RPMI7951 (cell line): ENCODE measurements at places on chromosomes 1 and 21. TPM values are rescaled to one million over a fixed set of nuclear protein-coding genes. Genes with fewer than 3 reads are reported as not detected.
A peak's percentile ranks its signal among the peaks of the same experiment; 100 is the strongest.

- no peak for DNase-seq
Observed at GRCh38 chr1:30291526-30291925, 431.9 kb downstream of the MATN1 start.

A3GALT2 gene
- not detected in 2 replicates for total RNA-seq

DNA sequence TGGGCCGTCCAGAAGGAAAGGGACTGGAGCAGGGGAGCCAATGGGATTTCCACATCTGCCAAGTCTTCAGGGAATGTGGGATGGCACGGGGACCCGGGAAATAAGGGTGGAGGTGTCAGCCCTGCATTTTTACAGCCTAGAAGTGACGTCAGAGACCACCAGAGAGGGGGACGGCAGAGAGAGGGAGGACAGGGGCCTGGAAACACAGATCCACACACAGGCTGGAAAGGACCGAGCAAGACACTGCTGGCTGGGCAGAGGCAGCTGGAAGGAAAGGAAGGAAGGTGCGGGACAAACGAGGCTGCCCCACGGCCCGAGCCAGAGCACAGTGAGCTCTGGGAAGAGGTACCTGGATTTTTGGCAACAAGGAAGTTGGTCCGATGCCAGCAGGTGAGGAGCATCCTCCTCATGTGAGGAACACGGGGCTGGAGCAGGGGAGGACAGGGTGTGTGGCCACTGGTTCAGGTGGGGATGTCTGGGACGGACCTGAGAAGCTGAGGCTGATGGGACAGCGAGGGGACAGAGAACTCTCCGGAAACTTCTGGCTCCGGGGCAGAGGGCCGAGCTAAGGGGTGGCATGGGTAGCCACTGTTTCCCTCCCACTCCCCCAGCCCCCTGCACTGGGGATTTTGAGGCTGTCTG, 138.3 kb downstream of the PGBD5 start:
- no peak for DNase-seq

NCF2 gene
- not detected in 2 replicates for total RNA-seq

DNA sequence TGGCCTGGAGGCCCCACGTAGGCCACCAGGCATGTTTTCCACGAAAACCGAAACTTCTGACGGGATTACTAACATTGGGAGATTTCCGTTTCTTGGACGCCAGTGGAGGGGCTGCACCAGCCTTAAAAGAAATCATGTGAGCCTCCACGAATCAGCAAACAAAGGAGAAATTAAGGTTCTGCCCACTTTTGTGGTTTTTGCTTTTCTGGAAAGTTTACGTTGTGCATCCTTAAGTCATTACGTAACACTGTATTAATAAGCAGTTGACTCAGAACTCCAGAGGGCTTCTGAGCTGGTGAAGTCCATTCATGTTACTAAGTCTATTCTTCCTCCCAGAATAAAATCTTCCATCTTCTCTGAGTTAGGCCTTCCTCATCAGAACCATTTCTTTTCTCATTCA, 168.5 kb downstream of the PSMG1 start:
- peak; percentile 94 for DNase-seq

GRCh38 chr21:42094811-42095210, 23.7 kb downstream of the UMODL1 start:
- DNase-seq = no peak

DNA sequence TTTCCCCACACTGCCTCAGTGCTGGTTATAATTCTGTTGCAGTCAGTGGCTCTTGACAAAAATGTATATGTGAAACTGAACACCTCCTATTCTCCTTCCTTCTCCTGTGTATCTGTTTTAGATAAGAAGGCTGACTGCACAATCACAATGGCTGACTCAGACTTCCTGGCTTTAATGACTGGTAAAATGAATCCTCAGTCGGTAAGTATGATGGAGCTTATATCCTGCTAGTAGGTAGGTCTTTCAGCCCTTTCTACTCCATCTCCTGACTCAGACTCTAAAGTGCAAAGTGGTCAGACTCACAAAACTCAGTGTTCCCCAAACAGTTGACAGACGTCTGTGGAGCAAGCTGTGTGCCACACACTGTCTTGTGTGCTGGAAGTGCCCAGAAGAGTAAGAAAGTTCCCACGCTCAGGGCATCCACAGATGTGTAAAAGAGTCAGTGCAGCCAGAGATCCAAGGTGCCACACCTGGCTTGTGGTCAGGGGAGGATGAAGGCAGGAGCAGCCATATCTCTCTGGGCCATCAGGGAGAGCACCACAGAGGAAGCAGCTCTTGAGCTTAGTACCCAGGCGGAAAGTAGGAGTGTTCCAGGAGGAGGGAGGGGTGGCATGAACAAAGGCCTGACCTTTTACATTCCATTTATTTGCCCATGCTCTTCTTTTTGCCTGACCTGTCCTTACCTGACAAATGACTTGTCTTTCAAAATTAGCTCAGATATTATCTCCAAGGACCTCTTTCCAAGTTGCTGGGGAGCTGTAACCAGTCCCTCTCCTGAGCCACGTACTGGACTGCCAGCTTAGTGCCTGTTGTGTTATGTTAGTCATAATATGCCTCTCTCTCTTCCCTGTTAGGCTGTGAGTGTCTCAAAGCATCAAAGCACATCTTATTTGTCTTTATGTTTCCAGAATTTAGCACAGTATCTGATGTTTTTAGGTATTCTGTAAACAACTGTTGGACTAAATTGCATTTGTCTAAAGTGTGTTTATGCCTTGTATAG, 14.0 kb upstream of the PODN start:
- peak; percentile 93 for DNase-seq

UBL4B gene
- total RNA-seq = 0.24 TPM in 1 of 2 replicates, not detected in the other

- peak; percentile 86 for DNase-seq
Observed at GRCh38 chr1:8463144-8463927, 145.4 kb downstream of the SLC45A1 start.

GRCh38 chr1:112828716-112829115, 113.6 kb upstream of the PPM1J start:
- no peak for DNase-seq

- peak; percentile 55 for DNase-seq
Observed at GRCh38 chr1:159429074-159429861, 2.7 kb upstream of the OR10J4 start.

JAM2 gene
- total RNA-seq = 1.5 and 1.9 TPM in 2 replicates

DNA sequence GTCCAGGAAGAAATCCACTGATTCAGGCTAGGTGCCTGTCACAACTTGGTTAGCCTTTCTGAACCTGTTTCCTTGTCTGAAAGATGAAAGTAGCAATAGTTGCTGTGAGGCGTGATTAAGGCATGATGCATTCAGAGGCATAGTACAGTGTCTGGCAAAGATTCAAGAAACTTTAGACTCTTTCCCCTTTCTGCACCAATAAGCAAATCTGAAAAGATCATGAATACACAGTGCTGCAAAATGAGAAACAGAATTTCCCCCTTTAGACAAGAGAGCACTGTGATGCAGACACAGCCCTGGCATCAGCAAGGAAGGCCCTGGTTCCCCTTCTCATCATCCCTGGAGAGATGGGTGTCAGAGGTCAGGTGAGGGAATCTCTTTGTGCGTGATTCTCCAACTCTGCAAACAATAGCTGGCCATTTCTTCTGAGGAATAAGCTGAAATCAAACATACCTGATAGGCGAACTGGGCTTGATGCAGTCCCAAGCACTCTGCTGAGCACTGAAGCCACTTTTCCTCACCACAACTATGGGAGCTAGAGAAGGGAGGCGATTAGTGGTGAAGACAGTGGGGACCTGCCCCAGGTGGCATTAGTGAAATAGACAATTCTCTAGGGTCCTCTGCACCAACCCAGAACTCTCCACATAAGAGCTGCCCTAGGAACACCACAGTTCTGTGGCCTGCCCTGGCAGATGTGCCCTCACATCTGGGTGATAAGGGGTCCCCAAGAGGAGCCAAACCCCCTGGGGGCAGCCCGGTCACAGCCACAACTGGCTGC, 41.7 kb downstream of the ITPKB start:
- peak; percentile 57 for DNase-seq
